ENCODE measurements at places on chromosomes 4 and X.

DNA sequence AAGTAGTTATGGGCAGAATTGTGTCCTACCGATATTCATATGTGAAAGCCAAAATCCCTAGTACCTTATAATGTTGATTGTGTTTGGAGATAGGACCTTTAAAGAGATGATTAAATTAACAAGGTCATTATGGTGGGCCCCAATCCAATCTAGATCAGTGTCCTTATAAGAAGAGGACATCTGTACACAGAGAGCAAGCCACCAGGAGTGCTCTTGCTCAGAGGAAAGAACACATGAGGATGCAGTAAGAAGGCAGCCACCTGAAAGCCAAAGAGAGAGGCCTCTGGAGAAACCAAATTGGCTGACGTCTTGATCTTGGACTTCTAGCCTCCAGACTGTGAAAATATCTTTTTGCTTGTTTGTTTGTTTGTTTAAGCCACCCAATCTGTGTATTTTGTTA is 1290.8 kb upstream of the PABPC4L start:
- DNase-seq, result no peak

- DNase-seq, result no peak
These were observed 45.1 kb downstream of the CHM start for GRCh38 chrX:86002076-86002896.

DNA sequence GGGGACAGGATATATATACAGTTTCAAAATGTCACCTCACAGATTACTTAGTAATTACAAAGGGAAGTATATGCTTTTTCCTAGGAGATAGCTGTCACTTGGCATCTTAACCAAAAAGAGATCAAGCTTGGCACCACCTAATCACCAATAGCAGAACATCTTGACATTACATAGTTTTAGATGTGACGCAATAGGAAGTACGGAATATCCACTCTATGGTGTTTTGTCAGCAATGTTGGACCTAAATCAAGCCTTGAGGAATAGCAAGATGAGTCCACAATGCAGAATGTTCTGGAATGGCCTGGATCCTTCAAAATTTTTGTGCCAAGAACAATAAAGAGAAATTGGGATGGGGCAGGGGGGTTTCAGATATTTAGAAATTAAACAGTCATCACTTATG is 1488.2 kb downstream of the FSTL5 start:
- DNase-seq, result no peak

DNA sequence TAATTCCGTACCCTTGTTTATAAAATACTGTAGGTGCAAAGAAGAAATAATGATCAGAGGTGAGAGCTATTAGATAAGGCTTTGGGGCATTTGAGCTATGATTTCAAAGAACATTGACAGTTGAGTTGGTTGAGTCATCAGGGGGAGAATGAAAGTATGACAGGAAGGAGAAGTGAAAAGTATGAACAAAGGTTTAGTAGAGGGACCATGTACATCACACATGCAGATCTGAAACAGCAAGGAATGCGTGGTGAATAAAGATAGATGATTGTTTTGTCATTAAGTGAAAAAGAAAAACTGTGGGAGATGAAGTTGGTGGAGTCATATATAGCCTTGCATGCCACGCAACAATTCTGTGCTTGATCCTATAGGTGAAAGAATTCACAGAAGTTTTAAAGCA is 163.1 kb downstream of the ARAP2 start:
- no peak for DNase-seq

GRCh38 chrX:104621781-104622180 is 55.8 kb downstream of the IL1RAPL2 start:
- DNase-seq, result no peak

- no peak for DNase-seq
These were observed 18.7 kb upstream of the SPANXB1 start for GRCh38 chrX:140983730-140984129.

DNA sequence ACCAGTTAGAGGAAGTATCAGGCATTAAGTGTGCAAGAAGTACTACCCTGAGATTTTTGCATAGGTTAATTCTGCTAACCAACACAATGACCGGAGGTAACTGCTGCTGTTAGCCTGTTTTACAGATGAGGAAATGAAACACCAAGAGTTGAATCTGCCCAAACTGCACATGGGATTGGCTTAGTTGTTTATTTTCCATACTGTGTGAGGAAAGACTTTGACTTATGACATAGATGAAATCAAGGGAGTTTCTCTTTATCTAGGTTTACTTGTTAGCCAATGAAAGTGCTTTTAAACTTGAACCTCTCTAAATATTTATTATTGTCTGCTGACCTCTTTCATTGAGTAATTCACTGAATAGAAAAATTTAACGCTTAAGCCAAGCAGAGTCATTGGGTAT is 10.3 kb downstream of the GUCY1B1 start:
- no peak for DNase-seq

GRCh38 chr4:171978216-171978615 is 165.0 kb downstream of the GALNTL6 start:
- no peak for DNase-seq

DNA sequence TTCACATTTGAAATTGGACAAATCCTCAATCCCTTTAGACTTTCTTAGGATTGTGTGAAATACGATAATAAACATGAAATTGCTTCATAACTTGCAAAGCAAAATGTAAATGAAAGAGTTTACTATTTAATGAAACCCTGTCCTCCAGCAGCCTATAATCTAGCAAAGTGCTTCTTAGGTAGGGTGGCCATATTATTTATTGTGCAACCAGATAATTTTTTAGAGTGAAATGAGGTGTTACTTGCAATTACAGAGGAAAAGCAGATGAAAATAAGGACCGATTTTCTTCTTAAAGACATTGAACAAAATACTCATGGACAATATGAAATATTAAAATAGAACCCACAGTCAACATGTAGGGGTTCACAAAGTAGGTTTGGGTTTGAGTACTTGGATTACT is 116.2 kb upstream of the GALNT7 start:
- no peak for DNase-seq

GRCh38 chr4:67581913-67582312 is 23.4 kb downstream of the STAP1 start:
- no peak for DNase-seq

Measured in NCI-H187 (cell line).